Activated T-helper 9 cell treated with anti-CD3 and anti-CD28 coated beads, Interleukin-2, amount 50 U/mL, for 16 hours (primary cell): ENCODE measurements at places on chromosomes 11 and 22.

- peak; percentile 16 for DNase-seq
Observed at GRCh38 chr22:39343259-39344045, 6.3 kb upstream of the SYNGR1 start.

DNA sequence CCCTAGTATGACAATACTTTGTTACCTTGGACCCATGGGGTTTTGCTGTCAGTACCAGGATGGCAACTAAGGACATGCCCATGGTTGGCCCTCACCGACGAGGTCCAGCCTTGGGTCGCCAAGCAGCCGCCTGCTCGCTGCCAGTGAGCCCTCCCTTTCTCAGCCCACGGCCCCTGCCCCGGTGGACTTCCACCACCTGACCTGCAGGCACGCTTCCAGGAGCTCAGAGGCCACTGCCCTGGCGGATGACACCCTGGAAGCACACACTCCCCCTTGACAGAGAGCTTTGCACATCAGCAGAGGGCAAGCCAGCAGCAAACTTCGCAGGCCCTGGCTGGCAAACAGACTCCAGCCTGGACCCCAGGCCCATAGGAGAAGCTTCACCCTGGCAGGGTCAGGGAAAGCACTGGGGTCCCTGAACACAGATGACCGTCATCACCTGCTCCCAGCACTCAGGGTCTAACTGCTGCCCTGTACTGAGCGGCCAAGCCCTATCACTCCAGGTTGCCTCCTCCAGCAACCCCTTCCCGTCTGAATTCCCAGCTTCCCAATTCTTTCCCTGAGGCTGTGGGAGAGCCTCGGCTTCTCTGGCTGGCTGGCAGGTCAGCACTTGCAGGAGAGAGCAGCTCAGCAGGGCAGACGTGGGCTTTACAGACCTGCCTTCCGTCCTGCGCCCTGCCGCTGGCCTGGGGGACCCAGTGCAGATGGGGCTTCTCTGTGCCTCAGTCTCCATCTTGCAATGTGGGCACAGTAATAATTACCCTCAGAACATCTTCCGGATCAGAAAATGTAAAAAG is 2.7 kb upstream of the PPARA start:
- DNase-seq = no peak

DNA sequence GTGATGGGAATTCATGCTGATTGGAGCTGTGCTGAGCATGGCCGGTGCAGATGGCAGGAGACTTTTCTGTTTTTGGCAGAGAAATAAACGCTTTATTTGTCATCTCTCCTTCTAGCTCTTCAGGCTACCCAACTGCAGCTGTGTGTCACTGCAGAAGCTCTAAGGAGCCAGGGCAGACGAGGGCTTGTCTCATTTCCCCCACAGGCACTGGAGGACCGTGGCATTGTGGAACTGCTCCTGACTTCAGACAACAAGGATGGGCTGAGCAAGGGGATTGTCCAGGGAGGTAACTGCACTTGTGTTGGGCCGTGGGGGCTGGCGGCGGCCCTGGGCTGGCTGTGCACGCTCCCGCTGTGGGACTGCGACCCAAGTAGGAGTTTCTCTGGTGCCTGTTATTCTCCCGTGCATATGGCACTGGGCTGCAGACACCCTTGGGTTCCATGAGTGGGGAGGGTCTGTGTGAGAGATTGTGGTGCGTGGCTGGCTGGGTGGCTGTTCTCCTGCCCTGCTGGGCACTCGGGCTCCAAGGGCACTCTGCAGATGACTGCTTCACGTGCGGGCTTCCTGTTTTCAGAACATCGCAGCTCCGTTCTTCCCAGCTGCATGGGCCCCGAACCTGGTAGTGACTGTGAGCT is 27.2 kb downstream of the GLB1L2 start:
- DNase-seq = no peak

DNA sequence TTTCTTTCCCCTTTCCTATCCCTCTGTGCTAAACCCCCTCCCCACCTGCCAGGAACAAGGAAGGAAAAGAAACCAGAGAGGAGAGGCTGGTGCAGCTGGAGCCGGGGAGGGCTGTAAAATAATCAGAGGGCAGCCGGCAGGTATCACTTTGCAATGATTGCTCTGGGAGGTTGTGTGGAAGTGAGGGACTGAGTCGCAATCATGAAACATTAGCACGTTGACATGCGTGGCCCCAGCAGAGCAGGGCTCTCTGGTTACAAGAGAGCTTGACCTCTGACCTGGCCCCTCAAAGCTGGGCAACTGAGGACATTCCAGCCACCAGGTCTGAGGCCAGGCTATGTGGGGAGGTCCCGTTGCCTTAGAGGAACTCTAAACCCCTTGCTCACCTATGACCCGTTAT is 170.8 kb upstream of the BDNF start:
- DNase-seq = no peak

- DNase-seq = no peak
Observed at GRCh38 chr11:81874635-81875034, 859.0 kb downstream of the FAM181B start.

DNA sequence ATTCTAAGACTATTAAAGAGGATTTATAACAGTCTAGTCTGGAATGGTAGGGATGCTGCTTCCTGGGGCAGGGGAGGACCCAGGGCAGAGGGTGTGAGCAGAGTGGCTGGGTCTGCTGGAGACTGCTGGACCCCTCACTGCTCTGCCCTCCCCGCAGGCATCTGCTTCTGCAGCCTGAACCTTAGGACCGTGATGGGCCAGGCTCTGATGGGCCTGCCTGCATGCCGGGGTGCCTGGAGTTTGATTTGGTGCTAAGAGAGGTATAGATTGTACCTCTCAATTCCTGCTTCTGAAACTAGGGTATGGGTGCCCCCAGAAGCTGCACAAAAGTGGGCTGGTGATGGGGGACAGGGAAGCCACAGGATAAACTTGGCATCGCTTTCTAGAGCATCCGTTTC is 54.9 kb downstream of the CD82 start:
- no peak for DNase-seq

DNA sequence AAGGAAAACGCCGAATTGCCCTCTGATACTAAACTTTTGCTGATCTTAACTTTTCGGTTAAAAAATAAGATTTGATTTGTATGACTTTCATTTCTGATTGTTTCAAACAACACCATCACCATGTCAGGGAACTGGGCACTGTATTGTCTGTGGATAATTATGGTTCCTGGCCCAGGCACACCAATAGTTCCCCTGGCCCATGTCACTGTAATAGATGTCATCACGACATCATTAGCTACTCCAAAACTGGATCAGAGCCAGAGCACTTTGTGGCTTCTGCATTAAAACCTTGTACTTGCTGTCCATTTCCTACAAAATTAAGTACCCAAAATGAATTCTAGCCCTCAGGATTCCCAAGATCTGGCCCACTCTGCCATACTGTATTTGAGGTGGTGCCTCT is 119.5 kb upstream of the NARS2 start:
- no peak for DNase-seq

- no peak for DNase-seq
Observed at GRCh38 chr11:96188243-96189006, 154.6 kb downstream of the MAML2 start.

- DNase-seq = no peak
Observed at GRCh38 chr11:95699631-95700470, 89.7 kb downstream of the FAM76B start.

- no peak for DNase-seq
Observed at GRCh38 chr11:46678741-46679130, 21.7 kb downstream of the ARHGAP1 start.

DNA sequence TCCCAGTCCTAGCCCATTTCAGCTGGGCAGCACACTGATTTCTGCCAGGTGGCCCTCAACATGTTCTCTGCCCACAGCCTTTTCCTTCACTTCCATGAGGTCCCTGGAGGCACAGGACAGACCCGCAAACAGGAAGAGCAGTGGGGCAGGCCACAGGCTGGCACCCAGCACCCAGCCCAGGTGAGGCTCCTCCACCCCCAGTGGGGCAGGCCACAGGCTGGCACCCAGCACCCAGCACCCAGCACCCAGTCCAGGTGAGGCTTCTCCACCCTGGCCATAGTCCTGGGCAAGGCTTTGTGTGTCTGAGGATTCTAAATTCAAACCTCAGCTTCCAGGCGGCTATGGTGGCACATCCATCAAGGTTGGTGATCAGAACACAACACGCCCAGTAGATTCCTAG is 1413.0 kb downstream of the BRD1 start:
- DNase-seq = no peak

DNA sequence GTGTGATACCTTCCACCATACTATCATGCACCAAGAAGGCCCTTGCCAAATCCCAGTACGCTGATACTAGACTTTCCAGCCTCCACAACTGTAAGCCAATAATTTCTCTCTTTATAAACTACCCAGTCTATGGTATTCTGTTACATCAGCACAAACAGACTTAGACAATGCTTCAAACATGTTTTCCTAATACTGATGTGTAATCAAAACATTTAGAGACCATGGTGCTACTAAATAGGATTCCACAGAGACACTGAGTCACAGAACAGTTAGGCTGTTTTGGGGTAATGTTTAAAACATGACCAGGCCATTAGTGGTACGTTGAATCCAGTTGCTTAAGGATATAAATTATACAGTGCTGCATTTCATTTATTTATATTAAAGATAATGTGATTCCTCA is 103.7 kb downstream of the PICALM start:
- no peak for DNase-seq

DNA sequence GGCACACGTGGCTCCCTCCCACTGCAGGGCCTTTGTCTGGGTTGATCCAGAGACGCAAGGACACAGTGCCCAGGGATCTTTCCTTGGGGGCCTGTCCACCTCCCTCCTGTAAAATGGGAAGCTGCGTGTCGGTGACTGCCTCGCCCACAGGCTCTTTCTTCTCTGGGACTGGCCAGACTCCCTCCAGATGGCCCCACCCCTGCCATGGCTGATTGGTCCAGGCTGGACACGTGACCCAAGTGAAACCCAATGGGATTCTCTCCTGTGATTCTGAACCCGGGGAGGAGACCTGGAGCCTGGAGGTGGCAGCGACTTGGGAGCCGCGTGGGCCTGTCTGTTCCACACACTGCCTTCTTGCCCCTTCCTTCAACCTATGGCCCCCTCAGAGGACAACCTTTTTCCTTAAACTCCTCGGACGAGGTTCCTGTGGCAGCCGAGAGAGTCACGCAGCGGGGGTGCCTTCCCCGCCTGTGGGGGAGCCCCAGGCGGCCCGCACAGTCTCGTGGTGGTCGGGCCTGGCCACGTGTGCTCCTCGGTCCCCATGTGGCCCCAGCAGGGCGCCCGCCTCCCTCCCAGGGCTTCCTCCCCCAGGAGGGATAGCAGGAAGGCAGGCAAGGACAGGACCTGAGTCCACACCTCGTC is 12.4 kb upstream of the MPPED1 start:
- DNase-seq = no peak

DNA sequence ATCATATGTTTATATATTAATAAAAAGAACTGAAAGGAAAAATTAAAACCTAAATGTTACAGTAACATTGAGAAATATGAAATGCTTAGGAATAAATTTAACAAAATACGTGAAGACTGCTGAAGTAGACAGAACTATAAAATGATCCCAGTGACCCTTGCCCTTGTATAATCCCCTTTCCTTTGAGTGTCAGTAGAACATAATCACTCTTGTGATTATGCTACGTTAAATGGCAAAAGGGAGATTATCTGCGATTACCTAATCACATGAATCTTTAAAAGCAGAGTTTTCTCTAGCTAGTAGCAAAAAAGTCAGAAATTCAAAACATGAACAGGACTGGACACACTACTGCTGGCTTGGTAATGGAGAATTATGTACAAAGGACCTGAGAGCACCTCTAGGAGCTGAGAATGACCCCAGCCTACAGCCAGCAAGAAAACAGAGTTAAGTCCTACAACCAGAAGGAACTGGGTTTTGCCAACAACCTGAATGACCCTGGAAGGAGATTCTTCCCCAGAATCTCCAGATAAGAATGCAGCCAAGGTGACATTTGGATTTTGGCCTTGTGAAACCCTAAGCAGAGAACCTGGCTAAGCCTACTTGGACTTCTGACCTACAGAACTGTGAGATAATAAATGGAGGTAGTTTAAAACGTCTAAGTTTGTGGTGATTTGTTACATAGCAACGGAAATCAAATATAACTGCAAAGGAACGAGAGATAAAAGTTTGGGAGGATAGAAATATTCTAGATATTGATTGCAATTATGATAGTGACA is 157.2 kb downstream of the ATG16L2 start:
- no peak for DNase-seq

DNA sequence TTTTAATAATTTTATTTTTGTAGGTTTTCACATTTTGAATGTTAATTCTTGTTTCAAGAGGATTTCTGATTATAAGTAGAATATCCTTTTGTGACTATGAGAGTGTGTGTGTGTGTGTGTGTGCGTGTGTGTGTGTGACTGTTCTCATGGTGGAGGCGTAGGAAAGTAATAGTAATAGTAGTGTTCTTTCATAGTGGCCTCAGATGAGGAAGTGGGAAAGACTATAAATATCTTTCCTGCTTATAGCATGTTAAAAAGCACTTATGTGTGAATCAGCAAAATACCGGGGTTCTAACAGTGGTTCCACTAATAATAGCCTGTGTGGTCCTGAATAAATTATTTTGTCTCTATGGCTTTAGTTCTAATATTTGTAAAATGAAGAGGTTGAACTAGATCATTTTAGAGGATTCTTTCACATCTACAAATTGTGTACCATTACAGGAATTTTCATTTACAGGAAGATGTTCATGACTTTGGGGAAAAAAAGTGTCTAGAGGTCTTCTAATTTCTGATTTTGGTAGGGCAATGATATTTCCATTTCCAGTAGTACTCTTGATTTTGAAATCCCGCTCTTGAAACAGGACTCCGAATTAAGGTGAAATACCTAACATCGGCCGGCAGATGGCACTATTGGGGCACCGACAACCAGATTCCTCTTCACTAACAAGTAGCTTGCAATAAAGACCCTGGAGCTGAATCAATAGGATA is 29.9 kb upstream of the OR10G7 start:
- DNase-seq = peak; percentile 34

DNA sequence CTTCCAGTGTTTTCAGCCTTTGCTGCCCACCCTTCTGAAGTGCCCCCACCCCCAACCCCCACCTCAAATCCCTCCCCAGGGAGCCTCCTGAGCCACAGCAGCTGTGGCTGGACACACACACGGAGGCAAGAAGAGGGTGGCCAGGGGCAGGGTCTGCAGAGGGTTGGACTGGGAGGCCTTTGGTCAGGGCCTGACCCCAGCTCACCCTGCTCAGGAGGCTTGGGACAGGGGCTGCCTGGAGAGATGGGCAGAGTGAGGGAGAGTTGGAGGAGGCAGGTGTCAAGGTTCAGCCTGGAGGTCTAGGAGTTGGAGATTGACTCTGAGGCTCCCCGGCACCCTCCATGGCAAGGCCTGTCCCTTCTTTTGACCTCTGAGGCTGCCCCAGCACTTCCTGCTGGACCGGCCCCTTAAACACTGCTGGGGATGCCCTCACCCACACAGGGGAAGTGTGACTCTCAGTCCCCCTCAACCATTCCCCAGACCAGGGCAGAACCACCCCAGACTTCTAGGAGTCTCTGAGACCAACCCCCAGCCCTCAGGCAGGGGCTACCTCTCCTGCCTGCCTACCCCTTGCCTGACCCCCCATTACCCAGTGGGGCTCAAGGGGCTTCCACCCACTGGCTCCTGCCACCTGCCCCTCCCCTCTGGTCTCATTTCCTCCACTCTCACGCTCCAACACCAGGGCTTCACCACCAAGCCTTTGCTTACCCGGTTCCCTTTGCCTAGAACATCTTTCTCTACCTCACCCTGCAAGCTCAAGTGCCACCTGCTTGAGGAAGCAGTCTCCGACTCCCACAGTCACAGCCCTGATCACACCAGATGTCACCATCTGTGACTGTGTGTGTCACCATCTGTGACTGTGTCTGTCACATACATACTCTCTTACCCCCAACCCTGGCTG is 8.6 kb downstream of the ARAP1 start:
- no peak for DNase-seq
